ENCODE measurements at places on chromosomes 13 and 19. TPM values are rescaled to one million over a fixed set of nuclear protein-coding genes. Genes with fewer than 3 reads are reported as not detected.
A peak's percentile ranks its signal among the peaks of the same experiment; 100 is the strongest.

GRCh38 chr19:55698256-55698655 lies 23.2 kb downstream of the EPN1 start:
- DNase-seq, result no peak

The RETN gene
- not detected for total RNA-seq

- DNase-seq, result no peak
These were observed 37.2 kb downstream of the COL4A2 start for GRCh38 chr13:110344320-110344719.

- no peak for DNase-seq
These were observed 146.7 kb upstream of the KLF12 start for GRCh38 chr13:74280795-74281490.

GRCh38 chr13:73715114-73715910 lies 418.9 kb downstream of the KLF12 start:
- no peak for DNase-seq

DNA sequence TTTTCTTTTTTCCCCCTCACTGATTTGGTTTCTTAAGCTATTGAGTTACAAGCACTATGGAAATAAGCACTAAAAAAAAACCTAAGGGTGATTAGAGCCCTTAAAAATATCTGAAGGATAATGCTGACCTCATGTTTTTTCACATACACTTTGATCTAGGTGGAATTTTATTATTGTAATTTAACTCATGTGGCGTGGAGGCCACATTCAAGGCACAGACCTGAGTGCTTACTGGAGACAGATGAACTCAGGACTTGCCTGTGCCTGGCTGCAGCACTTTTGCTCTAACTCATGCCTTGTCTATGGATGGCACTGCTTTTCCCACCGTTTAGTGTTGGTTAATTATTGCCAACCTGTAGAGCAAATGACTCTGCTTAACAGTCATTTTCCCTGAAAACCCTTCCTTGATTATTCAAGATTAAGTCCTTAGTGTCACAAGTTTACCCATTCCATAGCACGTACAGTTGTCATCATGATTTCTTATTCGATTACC lies 541.4 kb downstream of the GPC6 start:
- DNase-seq, result no peak

The ZNF835 gene
- not detected for total RNA-seq

DNA sequence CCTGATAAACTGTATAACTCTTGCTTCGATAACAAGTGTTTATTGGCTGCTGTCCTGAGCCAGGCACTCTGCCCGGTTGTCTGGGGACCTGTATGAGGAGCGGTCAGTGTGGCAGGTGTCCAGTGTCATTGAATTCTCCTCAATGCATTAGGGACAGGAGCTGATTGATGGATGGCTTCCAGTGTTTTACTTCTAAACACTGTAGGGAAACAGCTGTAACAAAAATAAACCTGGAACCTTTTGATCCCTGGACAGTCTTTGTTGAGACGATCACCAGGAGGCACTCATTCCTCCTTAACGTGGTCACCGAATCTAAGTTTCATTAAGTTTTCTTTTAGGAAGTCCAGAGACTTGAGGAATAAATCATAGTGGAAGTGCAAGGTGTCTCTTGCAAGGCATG lies 17.9 kb downstream of the UBAC2 start:
- no peak for DNase-seq

The ZNF492 gene
- total RNA-seq, result not detected

DNA sequence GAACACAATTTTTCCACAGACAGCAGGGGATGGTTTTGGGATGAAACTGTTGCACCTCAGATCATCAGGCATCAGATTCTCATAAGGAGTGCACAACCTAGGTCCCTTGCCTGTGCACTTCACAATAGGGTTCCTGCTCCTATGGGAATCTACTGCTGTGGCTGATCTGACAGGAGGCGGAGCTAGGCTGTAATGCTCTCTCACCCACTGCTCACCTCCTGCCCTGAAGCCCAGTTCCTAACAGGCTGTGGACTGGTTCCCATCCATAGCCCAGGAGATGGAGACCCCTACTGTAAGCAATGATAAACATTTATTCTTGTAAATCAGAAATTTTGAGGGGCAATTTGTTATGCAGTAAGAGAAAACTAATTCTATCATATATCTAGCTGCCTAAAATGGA lies 1234.7 kb downstream of the SLITRK1 start:
- no peak for DNase-seq

DNA sequence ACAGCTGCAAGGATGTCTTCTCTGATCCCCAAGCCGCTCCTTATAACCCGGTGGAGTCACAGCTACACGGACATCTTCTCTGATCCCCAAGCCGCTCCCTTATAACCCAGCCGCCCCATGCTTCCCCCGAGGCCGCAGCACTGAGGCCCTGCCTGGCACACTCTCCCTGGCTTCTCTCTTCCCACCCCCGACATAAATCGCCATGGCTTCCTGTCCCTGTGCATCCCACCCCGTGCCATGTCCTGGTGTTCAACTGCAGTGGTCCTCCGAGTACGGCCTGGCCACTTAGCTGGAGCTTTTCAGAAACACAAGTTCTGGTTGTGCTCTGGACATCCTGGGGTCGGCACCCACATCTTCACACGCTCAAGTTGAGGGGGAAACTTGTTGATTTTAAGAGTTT lies 60.4 kb downstream of the RASA3 start:
- DNase-seq, result no peak

The PRKCG gene
- total RNA-seq, result 0.05 TPM

GRCh38 chr19:1369214-1369805 lies 14.4 kb upstream of the NDUFS7 start:
- DNase-seq, result no peak

DNA sequence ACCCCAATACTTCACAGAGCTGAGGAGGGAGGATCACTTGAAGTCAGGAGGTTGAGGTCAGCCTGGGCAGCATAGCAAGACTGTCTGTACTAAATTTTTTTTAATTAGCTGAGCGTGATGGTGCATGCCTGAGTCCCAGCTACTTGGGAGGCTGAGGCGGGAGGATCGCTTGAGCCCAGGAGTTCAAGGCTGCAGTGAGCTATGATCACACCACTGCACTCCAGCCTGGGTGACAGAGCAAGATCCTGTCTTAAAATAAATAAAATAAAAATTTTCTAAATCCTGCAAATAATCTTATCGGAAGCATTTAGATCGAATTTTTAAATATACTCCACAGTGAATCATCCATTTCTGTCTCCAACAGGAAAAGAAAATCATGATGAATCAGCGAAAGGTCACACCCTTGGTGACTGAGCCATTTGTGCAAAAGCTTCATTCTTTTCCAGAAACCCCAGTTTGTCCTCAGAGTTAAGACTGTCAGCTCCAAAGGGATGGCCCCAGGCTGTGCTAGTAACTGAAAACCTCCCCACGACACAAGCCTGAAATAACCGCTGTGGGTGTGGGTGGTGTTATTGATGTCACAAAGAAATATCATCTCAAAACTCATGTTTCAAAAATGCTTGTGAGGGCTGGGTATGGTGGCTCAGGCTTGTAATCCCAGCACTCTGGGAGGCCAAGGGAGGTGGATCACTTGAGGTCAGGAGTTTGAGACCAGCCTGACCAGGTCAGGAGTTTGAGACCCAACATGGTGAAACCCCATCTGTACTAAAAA lies 167.6 kb downstream of the PTPRS start:
- DNase-seq, result no peak

DNA sequence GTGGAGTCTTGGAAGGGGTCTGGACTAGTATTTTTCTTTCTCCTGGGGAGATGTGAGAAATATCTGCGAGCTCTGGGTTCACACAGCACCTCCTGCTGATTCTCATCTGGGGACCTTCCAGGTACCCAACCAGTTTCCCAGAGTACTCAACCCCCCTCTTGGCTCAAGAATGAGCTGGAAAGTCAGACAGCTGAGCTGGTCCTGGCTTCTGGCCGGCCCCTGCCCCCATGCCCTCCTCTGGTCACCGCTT lies 2.2 kb upstream of the PDE4A start:
- no peak for DNase-seq

The CLEC17A gene
- total RNA-seq, result not detected

DNA sequence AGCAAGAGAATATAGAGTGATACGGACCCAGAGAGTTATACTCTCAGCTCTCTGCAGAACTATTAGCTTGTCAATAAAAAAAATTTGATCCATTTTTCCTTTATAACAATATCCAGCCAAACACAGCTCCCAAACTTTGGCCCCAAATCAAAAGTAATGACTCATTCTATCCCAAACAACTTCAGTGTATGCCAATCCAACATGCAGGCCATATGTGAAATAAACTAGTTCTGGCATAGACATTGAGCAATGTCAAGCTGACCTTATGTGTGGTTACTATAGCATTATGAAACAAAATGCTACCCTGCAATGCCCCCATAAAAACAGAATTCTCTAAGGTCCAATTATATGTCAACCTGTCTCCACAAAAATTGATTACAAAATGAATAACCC lies 209.5 kb downstream of the DNAJC15 start:
- no peak for DNase-seq

- no peak for DNase-seq
These were observed 73.7 kb downstream of the SLC15A1 start for GRCh38 chr13:98678741-98679140.

- no peak for DNase-seq
These were observed 4.1 kb downstream of the GGN start for GRCh38 chr19:38383743-38384142.

GRCh38 chr13:92649140-92649813 lies 577.3 kb upstream of the GPC6 start:
- DNase-seq, result no peak

The ODAD3 gene
- total RNA-seq, result not detected

- DNase-seq, result no peak
These were observed 17.3 kb downstream of the SIGLEC8 start for GRCh38 chr19:51440846-51441409.

DNA sequence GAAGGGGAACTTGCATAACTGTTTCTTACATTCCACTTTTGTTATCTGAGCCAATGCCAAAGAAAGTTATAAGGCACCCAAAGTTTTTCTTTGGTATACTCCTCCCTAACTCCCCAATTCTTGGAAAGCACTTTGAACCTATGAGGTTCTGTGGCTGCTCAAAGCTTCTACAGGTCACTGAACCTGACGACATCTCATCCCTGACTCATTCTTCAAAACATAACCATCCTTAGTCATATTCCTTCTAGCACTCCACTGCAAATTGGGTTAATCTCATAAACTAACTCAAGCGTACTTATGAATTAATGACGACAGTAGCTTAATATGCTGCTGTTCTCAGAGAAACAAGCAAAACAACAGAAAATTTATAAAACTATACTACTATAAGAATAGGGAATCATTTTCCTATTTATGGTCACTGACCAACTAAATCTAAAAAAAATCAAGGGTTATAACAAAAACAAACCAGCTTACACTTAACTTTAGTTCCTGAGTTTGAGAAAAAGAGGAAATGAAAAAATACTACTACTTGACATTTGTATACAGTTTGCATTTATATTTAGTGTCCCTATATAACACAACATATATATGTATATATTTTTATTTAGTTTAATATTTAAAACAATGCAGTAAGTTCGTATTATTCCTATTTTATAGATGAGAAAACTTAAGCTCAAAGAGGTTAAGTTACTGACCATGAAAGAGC lies 69.1 kb downstream of the CAB39L start:
- no peak for DNase-seq

The RDH8 gene
- total RNA-seq, result not detected

GRCh38 chr19:10560154-10560553 lies 5.7 kb downstream of the KRI1 start:
- no peak for DNase-seq

The ZNF578 gene
- total RNA-seq, result not detected

DNA sequence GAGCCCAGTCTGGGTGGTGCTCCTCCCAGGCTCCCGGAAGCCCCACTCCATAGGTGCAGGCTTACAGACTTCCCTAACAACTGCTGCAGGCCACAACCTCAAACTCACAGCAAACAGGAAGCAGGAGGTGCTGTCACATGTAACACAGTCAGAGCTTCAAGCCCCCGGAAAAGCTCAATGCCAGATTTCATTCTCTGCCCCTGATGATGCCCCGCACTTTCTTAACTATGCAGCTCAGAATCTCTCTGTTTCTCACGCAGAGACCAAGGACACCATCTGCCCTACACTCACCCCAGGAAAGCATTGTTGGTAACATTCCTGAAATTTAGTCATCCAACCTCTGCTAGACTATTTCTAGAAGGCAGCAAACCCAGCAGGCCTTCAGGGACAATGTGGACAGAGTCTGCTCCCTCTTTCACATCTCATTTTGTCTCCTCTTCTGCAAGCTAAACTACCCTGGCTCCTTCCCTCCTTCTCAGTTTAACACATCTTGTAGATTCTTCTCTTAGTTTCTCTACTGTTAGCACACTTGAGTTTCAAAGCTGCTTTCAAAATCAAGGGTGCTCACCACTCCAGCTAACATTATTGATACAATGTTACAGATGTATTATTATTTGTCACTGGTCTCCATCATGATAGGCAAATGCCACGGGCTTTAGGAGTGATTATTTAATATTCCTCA lies 162.5 kb downstream of the KCTD12 start:
- no peak for DNase-seq

GRCh38 chr13:108855737-108856387 lies 226.5 kb downstream of the MYO16 start:
- no peak for DNase-seq

The BRSK1 gene
- 0.37 TPM for total RNA-seq

DNA sequence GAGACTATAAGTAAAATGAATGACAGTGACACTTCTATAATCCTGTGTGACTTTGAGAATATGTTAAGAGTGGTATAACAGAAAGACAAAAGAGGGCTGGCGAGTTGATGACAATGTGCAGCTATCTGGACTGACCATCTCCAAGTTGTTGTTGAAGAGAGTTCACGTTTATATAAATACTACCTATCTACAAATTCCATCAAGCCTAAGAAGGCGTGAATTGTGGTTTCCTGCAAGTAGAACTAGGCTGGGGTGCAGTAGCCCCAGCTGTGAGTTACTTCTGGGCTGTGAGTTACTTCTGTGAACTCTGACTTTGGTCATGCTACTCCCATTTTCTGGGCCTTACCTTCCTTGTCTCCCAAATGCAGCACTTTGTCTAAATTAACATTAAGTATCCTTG lies 561.0 kb downstream of the TBC1D4 start:
- DNase-seq, result peak; percentile 78

The TMC4 gene
- 45.3 TPM for total RNA-seq

The SELENOV gene
- not detected for total RNA-seq

GRCh38 chr13:94270556-94270955 lies 208.9 kb downstream of the DCT start:
- no peak for DNase-seq

- DNase-seq, result no peak
These were observed 9.0 kb upstream of the THSD1 start for GRCh38 chr13:52414963-52415362.

GRCh38 chr13:98476106-98476505 lies 100.8 kb downstream of the STK24 start:
- DNase-seq, result no peak

GRCh38 chr13:90485436-90485835 lies 862.1 kb upstream of the MIR17HG start:
- DNase-seq, result no peak

Measured in HT-29 (cell line).